Activated T-cell treated with anti-CD3 and anti-CD28 coated beads for 24 hours (primary cell): ENCODE measurements at places on chromosomes 3 and 15.

DNA sequence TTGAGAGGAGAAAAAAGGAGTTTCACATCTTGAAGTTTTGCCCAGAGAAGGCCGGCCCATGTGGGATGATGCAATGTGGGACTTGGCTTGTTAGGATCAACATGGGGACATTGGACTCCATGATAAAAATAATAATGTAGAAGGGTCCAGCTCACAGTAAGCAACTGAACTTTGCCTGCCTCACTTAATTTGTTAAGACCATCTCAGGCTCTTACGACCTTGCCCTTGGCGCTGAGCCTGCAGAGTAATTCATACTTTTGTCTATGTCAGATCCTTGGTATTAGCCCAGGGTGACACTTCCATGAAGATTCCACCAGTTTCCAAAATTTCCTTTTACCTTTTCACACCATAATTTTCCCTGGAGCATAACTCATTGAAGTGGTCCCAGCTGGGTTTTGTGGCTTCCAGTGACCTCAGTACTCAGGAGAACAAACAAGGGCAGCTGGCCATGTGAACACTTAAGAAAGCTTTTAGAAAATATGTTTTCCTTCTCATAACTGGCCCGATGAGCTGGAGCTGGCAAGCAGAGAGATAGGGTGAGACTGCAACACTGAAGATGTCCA, 315.4 kb upstream of the RASGRP1 start:
- DNase-seq: no peak

DNA sequence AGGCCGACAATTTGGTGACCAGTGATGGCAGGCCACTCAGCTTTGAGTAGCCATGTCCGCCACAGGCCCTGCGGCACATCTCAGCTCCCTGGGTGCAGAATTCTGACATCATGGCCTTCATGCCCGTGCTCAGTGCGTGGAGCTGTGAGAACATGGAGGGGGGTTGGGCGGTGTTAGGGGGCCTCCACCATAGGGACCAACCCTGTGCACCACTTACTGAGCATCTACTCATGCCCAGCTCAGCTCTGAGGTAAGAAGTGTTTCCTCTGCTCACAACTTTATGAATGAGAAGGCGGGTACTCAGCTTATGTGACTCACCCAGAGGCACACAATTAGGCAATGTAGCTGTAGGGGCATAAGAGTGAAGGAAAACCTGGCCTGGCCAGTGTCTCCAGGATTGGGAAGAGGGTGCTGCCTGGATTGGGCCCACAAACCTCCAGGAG, 10.5 kb downstream of the ACOX2 start:
- DNase-seq: no peak

GRCh38 chr15:78130466-78131294, 565 bp downstream of the CIB2 start:
- DNase-seq: peak; percentile 26

DNA sequence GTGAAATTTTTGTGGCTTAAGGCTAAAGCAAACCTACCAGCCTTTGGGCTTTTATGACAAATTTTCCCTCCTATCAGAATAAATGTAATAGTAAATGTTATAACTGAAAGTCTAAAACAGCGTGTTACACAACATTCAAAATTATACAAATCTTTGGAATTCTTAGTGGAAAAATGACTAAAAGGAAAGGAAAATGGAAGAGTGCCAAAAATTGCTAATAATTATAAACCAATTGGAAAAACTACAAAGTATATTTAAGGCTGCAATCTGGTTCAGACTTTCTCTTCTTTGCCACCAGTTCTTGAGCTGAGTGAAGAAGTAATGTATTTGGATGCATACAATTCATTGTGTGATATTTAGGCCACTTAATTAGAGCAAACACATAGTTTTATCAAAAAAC, 45.6 kb upstream of the PHLDB2 start:
- no peak for DNase-seq

DNA sequence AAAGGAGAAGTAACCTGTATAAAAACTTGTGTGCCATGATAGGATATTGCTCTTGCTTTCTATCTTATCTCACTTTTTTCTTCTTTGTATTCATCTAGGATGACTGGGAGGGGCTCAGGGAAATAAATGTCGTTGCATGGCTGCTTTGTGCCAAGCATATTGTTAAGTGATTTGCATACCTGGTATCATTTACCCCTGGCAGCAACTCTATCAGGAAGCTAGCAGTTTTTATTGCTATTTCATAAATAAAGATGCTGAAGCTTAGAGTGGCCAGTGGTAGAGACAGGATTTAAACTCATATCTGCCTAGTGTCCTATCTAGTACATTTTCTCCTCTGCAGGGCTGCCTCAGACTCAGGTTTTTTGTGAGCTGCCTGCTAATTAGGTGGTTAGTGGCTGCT, 253.3 kb downstream of the PTPRG start:
- no peak for DNase-seq

DNA sequence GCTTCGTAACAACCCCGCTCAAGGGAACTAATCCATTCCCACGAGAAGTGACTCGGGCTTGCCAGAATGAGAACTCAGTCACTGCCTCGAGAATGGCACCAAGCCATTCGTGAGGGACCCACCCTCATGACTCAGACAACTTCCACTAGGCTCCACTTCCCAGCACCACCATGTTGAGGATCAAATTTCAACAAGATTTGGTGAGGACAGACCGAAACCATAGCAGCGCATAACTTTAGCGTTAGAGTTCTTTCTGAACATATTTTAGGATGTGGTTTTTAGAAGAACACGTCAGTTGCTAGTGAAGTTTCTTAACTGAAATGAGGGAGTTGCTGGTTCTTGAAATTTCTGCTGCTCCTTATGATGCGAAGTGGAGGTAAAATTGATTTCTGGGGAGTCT, 13.5 kb downstream of the PTPRG start:
- no peak for DNase-seq

GRCh38 chr3:194322678-194323211, 28.4 kb downstream of the CPN2 start:
- no peak for DNase-seq

DNA sequence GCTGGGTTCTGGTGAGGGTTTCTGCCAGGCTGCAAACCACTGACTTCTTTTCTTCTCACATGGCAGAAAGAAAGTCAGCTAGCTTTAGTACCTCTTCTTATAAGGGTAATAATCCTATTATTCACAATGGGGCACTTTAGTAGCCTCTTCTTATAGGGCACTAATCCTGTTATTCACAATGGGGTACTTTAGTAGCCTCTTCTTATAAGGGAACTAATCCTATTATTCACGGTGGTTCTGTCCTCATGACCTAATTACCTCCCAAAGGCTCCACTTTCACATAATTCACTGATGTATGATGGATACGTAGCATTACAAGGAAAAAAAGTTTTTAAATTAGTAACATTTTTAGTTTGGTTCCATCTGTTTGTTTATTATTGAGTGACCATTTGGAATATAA, 671.3 kb downstream of the NSUN3 start:
- no peak for DNase-seq

GRCh38 chr15:42163947-42164550, 7.6 kb upstream of the PLA2G4F start:
- no peak for DNase-seq

DNA sequence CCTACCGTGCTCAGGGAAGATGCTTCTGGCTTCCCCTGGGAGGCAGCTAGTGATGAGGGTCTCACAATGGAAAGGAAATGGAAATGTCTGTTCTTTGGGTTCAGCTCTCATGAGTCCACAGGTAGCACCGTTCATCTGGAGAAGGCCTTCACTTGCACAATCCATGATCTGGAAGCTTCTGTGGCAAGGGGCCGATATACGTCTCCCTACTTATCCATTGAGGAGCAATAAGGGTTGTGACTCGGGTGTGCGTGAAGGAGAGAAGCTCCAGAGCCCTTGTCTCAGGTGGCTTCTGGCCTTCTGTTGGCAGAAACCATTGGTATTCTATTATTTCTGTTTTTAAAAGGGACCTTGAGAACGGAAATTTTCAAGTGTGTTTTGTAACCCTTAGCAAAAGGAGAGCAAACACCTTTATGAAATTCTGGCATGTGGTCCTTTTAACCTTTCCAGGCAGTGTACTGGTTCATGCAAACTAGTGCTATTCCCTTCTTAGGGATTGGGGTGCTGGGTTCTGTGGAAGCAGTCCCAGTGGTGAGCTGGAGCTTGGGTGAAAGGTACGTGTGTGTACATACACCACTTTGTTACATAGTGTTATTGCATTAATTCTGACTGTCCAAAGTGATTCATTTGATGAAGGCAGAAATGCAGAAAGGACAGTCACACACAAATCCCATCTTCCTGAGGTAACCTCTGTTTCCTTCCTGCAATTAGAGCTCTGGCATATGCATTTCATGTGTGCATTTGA, 32.5 kb downstream of the KLF13 start:
- no peak for DNase-seq

GRCh38 chr3:186772701-186773417, 10.5 kb upstream of the EIF4A2 start:
- DNase-seq: peak; percentile 52

DNA sequence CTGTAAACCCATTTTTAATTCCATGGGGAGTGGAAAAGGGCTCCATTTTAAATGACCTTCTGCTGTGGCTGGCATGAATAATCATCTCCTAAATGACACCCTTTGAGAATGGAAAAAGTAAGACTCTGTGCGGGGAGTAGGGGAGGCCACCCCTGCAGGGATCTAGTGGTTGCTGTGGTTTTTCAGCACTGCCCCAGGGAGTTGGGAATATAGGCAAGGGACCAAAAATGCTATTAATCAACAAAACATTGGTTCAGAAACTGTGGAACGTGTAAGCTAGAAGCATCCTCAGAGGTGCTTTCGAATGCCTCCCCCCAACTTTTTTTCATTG, 30.1 kb upstream of the ADAMTS7 start:
- no peak for DNase-seq

- DNase-seq: no peak
These were observed 185.2 kb downstream of the KLHL25 start for GRCh38 chr15:85609492-85609891.

- DNase-seq: no peak
These were observed 10.6 kb upstream of the NFKBIZ start for GRCh38 chr3:101838691-101839090.

- DNase-seq: no peak
These were observed 48.3 kb downstream of the SRP14 start for GRCh38 chr15:39990706-39991105.

DNA sequence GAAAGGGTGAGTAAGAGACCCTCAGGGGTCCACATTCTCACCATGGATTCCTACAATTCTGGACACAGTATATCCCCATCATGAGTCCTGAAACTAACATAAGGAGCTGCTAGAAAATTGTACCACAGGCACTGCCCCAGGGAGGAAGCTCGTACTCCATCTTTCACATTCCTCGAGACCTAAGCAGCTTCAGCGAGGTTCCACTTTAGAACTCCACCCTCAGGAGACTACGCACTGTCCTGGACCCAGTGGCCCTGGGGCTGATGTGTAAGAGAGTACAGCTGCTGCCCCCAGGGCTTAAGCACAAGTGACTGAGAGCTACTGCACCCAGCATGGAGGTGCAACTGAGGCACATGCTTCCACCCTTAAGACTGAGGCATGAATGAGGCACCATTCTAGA, 352.5 kb downstream of the ZNF385D start:
- no peak for DNase-seq

- DNase-seq: no peak
These were observed 120.5 kb downstream of the CORO2B start for GRCh38 chr15:68699124-68699880.

DNA sequence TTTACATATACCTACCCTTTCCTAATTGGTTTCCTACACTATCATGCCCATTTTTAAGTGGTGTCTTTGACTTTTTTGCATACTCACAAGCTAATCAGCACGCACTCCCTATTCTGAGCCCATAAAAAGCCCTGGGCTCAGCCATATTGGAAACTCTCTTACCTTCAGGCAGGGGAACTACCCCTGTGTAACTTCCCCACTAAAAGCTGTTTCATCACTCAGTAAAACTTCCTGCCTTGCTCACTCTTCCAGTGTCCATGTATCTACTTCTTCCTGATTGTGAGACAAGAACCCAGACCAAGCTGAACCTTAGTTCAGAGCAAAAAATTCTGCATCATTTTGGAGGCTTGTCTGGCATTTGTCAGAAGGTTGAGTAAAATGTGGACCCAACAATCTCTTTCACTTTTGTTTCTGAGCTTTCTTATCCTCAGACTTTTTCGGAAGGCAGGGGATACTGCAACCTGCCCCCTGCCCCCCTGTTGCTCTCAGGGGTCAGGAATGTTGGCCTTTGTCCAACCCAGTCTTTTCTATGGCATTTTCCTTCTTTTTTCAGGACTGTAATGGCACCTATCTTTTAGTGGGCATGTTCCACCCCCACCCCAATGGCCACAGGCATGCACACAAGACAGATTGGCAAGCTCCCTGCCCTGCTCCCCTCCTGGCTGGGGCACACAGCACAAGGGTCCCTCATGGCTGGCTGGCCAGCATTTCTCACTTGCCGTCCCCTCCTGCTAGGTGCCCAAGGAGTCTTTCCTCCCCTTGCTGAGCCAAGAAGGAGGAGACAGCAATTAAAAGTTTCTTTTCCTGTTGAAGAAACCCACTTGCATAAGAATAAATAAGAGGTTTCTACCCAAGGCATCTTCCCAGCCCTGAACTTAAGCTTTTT, 26.3 kb upstream of the TMEM45A start:
- DNase-seq: no peak

GRCh38 chr15:78241017-78241416, 6.7 kb upstream of the ACSBG1 start:
- peak; percentile 73 for DNase-seq

DNA sequence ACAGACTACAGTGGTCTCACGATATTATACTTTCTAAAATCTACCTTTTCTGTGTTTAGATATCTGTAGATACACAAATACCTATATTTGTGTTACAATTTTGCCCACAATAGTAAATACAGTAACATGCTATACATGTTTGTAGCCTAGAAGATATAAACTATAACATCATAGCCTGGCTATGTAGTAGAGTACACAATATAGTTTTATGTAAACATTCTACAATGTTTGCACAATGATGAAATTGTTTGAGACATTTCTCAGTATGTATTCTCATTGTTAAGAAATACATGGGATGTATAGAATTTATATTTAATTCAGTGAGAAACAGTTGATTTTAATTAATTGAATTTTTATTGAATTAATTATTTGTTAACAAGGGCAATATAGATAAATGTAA, 1367.0 kb downstream of the OTOL1 start:
- no peak for DNase-seq

- no peak for DNase-seq
These were observed 1109.2 kb upstream of the ALCAM start for GRCh38 chr3:104257486-104257885.

DNA sequence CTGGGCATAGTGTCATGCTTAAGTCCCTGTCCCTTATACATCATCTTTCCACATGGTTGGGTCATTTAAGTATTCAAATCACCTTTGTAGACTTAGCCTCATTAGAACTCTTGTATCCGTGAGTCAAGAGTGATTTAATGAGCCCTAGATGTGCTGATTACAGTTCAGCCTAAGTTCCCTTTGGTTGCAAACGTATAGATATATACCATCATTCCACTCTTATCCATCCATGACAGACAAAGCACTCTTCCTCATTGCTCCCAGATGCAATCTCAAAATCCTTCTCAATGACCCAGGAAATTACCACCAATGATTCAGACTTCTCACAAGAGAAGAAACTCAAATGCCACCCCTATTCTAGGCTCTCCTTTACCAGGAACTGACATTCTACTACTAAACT, 50.2 kb upstream of the C3orf49 start:
- no peak for DNase-seq
